Activated CD4-positive, alpha-beta T cell treated with anti-CD3 and anti-CD28 coated beads for 36 hours (primary cell): ENCODE measurements at places on chromosomes 4 and X. TPM values are rescaled to one million over a fixed set of nuclear protein-coding genes. Genes with fewer than 3 reads are reported as not detected.

CT45A5 gene
- not detected for total RNA-seq

GRCh38 chr4:164396439-164396838 lies 357.5 kb upstream of the SMIM31 start:
- no peaks in the 10 kb centered on the region for H3K36me3 ChIP-seq
- H3K4me3 ChIP-seq, result no peak overlapping the region
- H3K4me1 ChIP-seq, result no peaks in the 10 kb centered on the region
- peaks cover 2% of the 10 kb centered on the region for H3K27me3 ChIP-seq
- no peak for DNase-seq

TLR3 gene
- total RNA-seq, result not detected

DNA sequence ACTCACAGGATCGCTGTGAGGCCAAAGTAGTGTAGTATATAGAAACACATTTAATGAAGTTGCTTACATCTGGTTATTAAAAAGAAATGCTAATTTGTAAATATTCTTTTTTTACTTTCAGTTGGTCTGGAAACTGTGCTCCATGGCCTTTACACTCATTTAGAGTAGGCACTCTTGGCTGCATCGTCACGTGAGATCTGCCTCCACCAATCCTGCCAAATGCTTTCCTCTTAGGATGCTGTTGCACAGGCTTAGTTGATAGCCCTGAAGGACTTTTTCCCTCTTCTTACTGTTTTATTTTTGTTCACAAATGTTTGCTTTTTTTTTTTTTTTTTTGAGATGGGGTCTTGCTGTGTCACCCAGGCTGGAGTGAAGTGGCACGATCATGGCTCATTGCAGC lies 6.3 kb downstream of the CPE start:
- peaks cover 31% of the 10 kb centered on the region for H3K27me3 ChIP-seq
- no peak overlapping the region for H3K4me3 ChIP-seq
- no peak for DNase-seq

DNA sequence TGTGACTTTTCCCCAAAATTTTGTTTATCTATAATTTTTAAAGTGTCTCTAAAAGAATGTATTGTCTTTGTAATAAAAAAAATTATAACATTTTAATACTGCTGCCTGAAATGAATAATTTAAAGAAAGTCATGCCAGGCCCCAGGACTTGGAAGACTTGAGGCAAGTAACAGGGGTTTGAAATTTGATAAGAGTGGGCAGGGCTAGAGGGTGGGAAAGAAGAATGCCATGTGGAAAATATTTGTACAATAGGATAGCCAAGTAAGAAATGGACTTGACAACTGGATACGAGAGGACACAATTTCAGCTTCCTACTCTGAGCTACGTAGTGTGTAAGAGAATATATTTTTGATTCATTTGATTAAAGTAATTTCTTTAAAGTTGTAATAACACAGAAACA lies 36.9 kb upstream of the ANKRD50 start:
- no peaks in the 10 kb centered on the region for H3K36me3 ChIP-seq
- no peak overlapping the region for H3K27ac ChIP-seq
- DNase-seq, result no peak
- no peak overlapping the region for H3K4me3 ChIP-seq
- H3K4me1 ChIP-seq, result no peaks in the 10 kb centered on the region

GRCh38 chr4:184843984-184844554 lies 18.3 kb upstream of the ACSL1 start:
- peak; percentile 47 for DNase-seq
- peaks cover 11% of the 10 kb centered on the region for H3K27me3 ChIP-seq
- H3K27ac ChIP-seq, result no peak overlapping the region
- H3K36me3 ChIP-seq, result no peaks in the 10 kb centered on the region
- H3K4me3 ChIP-seq, result no peak overlapping the region

GABRQ gene
- total RNA-seq, result not detected

GRCh38 chrX:38192007-38192810 lies 28.5 kb downstream of the SRPX start:
- DNase-seq, result peak; percentile 10
- H3K27me3 ChIP-seq, result peaks cover 2% of the 10 kb centered on the region
- H3K4me3 ChIP-seq, result no peak overlapping the region
- H3K36me3 ChIP-seq, result no peaks in the 10 kb centered on the region

PDE5A gene
- total RNA-seq, result 0.47 TPM

DNA sequence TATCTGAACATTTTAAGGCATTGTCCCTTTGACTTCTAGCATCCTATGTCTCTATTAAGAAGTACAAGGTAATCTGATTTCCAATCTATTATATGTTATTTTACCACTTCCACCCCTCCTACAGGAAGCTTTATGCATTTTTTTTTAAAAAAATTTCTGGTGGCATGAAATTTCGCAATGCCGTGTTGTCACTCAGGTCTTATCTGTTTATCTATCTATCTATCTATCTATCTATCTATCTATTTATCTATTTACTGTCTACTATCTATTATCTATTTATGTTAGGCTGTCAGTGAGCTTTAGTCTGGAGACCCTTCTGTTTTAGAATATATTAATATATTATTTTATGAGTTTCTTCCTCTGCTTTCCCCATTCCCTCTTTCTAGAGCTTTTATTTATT lies 125.3 kb upstream of the FAM9C start:
- H3K4me3 ChIP-seq, result no peak overlapping the region
- H3K36me3 ChIP-seq, result no peaks in the 10 kb centered on the region
- H3K27me3 ChIP-seq, result no peaks in the 10 kb centered on the region
- H3K4me1 ChIP-seq, result peaks cover 20% of the 10 kb centered on the region
- no peak for DNase-seq
- no peak overlapping the region for H3K27ac ChIP-seq

- peaks cover 6% of the 10 kb centered on the region for H3K4me1 ChIP-seq
- no peaks in the 10 kb centered on the region for H3K27me3 ChIP-seq
- no peak overlapping the region for H3K4me3 ChIP-seq
- DNase-seq, result no peak
- H3K27ac ChIP-seq, result no peak overlapping the region
Measured at GRCh38 chr4:102858828-102859464, 9.8 kb upstream of the CISD2 start.

- peaks cover 65% of the 10 kb centered on the region for H3K36me3 ChIP-seq
- H3K4me3 ChIP-seq, result no peak overlapping the region
- DNase-seq, result no peak
- no peak overlapping the region for H3K27ac ChIP-seq
Measured at GRCh38 chr4:105236916-105237311, 90.2 kb downstream of the TET2 start.

- H3K27me3 ChIP-seq, result no peaks in the 10 kb centered on the region
- no peak overlapping the region for H3K4me3 ChIP-seq
- H3K27ac ChIP-seq, result no peak overlapping the region
- no peak for DNase-seq
- H3K36me3 ChIP-seq, result no peaks in the 10 kb centered on the region
- no peaks in the 10 kb centered on the region for H3K4me1 ChIP-seq
Measured at GRCh38 chrX:121864561-121864960, 817.2 kb downstream of the GLUD2 start.

DNA sequence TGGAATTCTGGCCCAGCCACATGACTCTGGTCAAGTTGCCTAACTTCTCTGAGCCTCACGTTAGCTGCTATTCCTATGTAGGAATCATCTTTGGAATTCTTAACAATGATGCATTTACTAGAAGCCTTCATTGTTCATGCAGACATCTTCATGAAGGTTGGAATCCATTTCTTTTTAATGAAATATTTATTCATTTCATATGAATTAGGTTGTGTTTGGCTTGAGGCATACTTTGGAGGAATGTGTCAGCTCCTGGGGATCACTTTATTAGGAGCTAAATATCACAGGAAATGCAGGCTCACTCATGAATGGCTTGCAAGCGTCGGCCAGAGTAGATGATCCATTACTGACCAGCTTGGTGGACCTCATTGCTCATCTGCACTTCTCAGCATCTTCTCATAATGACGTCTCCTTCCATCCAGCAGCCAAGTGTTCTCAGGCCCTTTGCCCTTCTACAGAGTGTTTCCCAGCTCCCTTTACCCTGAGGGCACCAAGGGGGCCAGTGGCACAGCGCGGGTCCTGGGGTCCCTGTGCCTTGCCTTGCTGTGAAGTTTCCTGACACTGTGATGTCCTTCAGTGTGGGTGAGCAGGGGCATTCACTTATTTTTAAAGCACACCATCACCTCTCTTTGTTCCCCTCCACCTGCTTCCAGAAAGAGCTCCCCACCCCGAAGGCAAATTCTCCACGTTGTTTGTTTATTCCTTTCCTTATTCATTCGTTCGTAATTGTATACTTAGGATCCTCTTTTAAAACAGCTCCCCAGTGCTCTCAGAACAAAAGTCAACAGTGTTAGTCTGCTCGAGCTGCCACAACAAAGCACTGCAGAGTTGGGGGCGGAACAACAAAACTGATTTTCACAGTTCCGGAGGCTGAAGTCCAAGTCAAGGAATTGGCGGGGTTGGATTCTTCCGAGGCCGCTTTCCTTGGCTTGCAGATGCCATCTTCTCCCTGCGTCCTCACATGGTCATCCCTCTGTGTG lies 106.8 kb downstream of the STK32B start:
- H3K36me3 ChIP-seq, result no peaks in the 10 kb centered on the region
- H3K4me1 ChIP-seq, result no peaks in the 10 kb centered on the region
- no peak overlapping the region for H3K4me3 ChIP-seq
- H3K27me3 ChIP-seq, result peaks cover 2% of the 10 kb centered on the region
- H3K27ac ChIP-seq, result no peak overlapping the region

CBR4 gene
- total RNA-seq, result 14.4 TPM

DNA sequence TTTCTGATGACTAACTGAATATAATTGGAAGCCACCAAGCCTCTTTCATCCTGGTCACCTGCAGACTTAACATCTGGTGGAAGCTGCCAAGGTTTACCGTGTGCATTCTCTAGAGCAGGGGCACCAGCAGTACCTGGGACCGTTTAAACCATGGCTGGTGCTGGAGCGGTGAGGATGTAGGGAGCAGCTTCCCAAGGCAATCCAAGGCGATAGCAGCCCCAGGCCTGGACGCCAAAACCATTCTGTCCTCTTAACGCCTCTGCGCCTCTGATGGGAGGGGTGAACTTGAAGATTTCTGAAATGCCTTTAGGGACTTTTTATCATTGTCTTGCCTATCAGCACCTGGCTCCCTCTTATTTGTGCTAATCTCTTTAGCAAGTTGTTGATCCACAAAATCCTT lies 37.3 kb upstream of the SPANXN2 start:
- H3K27ac ChIP-seq, result no peak overlapping the region
- no peaks in the 10 kb centered on the region for H3K27me3 ChIP-seq
- H3K36me3 ChIP-seq, result no peaks in the 10 kb centered on the region
- DNase-seq, result no peak
- H3K4me1 ChIP-seq, result no peaks in the 10 kb centered on the region

DNA sequence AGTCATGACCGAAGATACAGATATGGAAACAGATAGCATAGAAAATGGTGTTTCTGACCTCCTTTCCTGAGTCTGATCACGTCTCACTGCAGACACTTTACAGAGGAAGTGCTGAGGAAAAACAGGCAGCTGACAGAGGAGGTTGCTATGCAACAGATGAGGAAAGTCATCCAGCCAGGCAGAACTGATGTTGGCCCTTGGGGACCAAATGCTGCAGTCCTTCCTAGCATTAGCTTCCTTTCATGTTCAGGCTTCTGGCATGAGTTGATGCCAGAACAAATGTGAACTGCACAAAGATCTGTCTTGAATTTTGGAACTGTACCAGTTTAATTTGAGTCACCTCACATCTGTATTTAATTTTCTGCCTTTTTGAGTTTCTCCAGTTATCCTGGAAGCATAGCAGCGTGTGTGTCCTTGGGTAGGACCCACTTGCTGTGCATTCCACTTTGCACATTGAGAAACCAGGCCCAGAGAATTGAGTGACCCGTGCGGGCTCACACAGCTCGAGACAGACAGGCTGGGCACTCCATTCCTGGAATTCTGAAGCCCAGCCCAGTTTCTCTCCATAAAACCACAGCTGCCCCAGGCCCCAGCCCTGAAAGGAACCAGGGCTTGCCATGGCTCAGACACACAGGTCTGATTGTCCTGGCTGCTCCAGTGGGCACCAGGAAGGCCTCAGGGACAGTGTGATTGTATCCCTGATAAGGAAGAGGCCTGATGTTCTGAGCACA lies 1.4 kb upstream of the MAGED1 start:
- peak; percentile 5 for DNase-seq
- no peaks in the 10 kb centered on the region for H3K27me3 ChIP-seq
- peaks cover 19% of the 10 kb centered on the region for H3K4me1 ChIP-seq
- H3K36me3 ChIP-seq, result no peaks in the 10 kb centered on the region
- H3K4me3 ChIP-seq, result no peak overlapping the region

PPBP gene
- not detected for total RNA-seq

DNA sequence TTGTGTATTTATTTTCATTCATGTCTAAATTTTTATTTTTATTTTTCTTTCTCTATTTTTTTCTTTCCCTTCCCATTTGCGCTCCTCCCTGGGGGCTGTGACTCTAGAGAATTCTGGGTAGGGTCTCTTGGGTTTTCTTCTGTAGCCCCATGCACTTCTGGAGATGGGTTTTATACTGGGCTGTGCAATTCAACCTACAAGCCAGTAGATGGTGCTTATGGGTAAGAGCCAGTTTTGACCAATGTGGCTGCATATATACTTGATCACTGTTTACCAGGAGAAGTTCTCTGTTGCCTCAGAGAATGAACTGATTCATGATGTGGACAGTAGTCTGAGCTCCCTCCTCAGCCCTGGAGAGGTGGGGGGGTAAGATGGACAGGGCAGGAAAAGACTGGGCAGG lies 614.6 kb downstream of the PCDH19 start:
- no peaks in the 10 kb centered on the region for H3K27me3 ChIP-seq
- no peak overlapping the region for H3K27ac ChIP-seq
- no peak overlapping the region for H3K4me3 ChIP-seq
- no peaks in the 10 kb centered on the region for H3K36me3 ChIP-seq
- no peaks in the 10 kb centered on the region for H3K4me1 ChIP-seq

SSX4 gene
- not detected for total RNA-seq

MUC7 gene
- not detected for total RNA-seq

DNA sequence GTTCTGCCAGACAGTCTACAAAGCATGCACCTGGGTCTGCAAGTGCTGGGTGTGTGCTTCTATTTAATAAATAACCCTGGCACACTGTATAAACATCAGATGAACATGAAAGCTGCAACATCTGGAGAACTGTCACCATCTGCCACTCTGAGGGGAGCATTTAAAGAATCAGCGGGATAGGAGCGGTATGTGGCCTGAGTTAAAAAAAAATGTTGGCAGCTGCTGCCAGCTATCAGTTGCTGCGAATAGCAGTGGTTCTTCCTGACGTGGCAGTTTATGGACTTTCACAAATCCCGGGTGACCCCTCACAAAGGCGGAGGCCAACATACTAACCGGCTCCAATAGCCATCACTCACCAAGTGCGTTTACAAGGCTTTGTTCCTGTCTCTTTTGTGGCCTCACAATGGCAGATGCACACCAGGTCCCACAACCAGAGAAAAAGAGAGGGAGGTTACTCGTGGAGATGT lies 95.1 kb downstream of the RASL11B start:
- no peak overlapping the region for H3K27ac ChIP-seq
- no peaks in the 10 kb centered on the region for H3K4me1 ChIP-seq
- no peak overlapping the region for H3K4me3 ChIP-seq
- peaks cover 4% of the 10 kb centered on the region for H3K36me3 ChIP-seq
- H3K27me3 ChIP-seq, result no peaks in the 10 kb centered on the region

OPHN1 gene
- 0.04 TPM for total RNA-seq

GALNTL6 gene
- total RNA-seq, result not detected

STPG2 gene
- total RNA-seq, result 0.25 TPM
